ENCODE measurements at places on chromosomes 7 and 10.

DNA sequence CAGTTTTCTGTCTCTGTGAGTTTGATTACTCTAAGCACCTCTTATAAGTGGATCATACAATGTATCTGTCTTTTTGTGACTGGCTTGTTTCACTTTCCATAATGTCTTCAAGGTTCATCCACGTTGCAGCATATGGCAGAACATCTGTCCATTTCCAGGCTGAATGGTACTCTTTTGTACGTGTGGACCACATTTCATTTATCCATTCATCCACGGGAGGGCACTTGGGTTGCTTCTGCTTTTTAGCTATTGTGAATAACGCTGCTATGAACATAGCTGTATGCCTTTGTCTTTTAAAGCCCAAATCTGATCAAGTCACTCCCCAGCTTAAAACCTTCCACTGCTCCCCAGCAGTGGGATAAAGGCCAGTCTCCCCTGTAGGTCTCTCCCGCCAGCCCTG lies 31.5 kb downstream of the EGFR start:
- DNase-seq, result no peak

GRCh38 chr7:103134836-103135554 lies 13.9 kb downstream of the NAPEPLD start:
- no peak for DNase-seq

DNA sequence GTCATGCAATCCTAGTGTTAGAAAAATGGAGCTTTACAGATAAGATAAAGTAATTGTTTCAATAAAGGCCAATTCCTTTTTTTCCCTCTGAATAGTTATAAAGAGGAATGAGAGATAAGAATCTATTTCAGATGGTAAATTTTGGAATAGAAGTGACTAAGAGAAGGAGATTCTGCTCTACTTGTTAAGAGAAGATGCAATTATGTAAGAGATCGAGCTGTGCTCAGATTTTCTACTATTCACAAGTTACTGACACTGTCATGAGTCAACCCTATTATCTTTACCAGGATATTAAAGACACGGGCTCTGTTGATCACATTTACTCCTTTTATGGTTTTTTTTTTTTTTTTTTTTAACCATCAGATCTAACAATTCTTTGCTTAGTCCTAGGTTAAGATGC lies 511.3 kb downstream of the ARL4A start:
- no peak for DNase-seq

DNA sequence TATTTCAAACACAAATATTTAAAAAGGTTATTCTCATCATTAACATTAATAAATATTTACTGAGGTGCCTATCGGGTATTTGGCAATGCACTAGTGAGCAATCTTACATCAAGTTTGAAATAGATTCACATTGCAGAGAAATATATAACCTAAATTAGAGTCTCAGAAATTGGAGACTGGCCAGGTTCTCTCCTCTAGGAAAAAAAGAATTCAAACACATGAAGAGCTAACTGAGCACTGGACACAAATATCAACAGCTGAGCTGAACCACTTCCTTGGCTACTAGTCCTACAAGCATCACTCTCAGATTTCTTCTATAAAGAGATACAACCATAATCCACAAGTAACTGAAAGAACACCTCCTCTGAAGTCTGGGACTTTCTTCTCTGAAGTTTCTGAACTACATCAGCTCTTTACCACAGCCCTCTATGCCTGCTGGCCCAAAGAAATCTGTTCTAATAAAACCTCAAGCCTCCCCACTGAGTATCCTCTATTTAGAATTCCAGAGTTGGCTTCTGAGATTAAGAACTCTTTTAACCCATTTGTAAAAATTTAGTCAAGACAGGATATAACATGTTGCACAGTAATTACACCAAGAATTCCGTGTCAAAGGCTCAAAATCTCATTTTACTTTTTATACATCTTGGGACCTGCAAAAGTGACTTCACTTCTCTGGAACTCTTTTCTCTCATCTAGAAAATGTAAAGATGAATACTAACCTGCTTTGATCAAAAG lies 45.2 kb downstream of the MTERF1 start:
- no peak for DNase-seq

DNA sequence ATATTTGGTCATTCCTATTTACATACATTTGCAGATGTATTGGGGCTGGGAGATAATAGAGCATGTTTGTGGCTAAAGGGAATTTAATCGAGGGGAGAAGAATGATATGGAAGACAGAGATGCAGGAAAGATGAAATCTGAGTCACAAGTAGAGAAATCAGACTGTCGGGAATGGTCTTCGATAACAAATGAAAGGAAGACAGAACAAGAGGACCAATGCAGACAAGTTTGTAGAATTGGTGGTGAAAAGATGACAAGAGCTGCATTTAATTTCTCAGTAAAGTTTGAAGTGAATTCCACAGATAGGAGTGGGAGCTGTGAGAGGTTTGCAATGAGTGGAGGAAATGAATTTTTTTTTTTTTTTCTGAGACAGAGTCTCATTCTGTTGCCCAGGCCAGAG lies 60.0 kb downstream of the BRAF start:
- no peak for DNase-seq

GRCh38 chr10:44300666-44301649 lies 83.9 kb downstream of the CXCL12 start:
- DNase-seq, result no peak

DNA sequence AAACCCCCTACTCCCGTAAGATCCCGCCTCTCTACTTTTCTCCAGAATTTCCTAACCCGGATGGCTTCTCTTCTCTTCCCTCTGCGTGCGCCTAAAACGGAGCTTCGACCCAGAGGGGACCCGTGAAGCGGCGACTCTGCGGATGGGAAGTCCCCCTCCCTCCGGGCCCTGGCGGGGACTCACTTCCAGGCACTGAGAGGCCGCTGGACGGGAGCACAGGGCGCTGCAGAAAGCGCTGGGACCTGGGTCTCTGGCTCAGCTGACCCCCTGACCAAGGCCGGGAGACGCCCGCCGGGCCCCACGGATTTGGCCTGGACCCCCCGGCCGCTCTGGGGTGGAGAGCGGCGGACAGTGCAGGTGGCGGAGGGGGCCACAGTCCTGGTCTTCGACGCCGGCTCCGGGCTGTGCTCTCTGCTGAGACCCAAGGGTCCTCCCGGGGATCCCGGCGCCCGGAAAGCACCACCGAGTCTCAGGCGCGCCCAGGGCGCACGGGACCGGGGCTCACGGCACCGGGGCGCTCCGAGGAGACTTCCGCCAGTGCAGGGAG lies 688 bp upstream of the FOXL3 start:
- DNase-seq, result no peak

GRCh38 chr10:17113889-17114540 lies 15.6 kb downstream of the CUBN start:
- no peak for DNase-seq

- no peak for DNase-seq
These were observed 590.3 kb upstream of the FOXK1 start for GRCh38 chr7:4091767-4092166.

DNA sequence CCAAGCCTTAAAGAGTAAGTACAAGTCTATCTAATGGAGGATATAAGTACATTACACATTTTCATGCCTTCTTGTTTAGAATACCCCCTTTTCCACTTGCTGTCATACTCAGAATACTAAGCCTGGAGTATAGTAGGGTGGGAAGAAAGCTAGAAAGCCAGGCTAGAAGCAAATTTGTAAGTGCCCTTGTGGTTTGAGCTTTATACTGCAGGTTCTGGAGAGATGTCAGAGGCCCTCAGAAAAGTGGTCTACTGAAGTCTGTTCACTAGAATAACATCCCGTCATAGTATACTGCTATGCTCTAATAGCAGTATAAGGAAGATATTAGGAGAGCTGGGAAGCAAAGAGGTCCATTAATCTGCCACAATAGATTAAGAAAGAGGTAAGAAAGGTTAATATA lies 62.7 kb downstream of the HPSE2 start:
- DNase-seq, result no peak

GRCh38 chr10:47396311-47396717 lies 12.2 kb upstream of the ZNF488 start:
- DNase-seq, result no peak

Measured in stimulated activated CD8-positive, alpha-beta memory T cell treated with anti-CD3 and anti-CD28 coated beads, Interleukin-15, amount 100 ng/mL, for 4 hours (primary cell).